ENCODE measurements at places on chromosomes 3 and 15.

DNA sequence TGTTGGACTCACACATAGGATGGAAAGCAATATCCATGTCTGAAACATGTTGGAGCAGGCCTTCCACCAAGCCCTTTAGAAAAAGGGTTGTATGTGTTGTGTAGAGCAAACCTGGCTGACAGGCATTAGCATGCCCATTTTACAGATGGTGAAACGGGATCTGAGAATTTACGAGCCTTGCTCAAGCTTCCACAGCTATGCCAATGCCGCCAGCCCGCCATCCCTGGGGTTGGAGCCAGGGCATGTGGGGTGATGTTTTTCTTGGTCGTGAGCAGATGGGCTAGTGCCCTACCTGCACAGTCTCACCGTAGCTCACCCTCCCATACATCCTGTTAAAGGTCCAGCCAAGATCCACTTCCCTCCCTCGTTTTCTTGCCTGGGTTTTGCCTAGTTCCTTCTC is 97.5 kb upstream of the TLE3 start:
- no peak for DNase-seq

- no peak for DNase-seq
Observed at GRCh38 chr3:71491154-71491752, 92.3 kb downstream of the FOXP1 start.

- no peak for DNase-seq
Observed at GRCh38 chr15:52207191-52207590, 16.0 kb upstream of the GNB5 start.

DNA sequence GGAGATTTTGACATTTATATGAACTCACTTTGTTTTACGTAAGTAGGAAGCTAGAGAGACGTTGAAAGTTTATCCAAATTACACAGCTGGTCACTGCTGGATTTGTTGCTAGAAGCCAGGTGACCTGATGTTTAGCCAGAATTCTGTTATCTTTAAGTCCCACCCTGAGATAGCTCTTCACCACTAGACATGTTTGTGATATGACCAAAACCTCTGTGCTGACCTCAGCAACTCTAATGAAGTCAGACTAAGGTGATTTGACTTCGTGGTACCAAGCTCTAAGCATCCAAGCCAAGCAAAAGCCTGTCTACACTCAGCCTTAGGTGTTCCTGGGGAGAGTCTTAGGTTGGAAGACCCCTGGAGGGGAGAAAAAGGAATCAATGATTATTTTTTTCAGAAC is 102.4 kb downstream of the ARRDC4 start:
- no peak for DNase-seq

GRCh38 chr15:39362821-39363561 is 217.9 kb upstream of the THBS1 start:
- DNase-seq, result no peak

GRCh38 chr3:116870379-116870778 is 160.8 kb downstream of the TUSC7 start:
- no peak for DNase-seq

- DNase-seq, result no peak
Observed at GRCh38 chr3:188233320-188233719, 79.4 kb downstream of the LPP start.

DNA sequence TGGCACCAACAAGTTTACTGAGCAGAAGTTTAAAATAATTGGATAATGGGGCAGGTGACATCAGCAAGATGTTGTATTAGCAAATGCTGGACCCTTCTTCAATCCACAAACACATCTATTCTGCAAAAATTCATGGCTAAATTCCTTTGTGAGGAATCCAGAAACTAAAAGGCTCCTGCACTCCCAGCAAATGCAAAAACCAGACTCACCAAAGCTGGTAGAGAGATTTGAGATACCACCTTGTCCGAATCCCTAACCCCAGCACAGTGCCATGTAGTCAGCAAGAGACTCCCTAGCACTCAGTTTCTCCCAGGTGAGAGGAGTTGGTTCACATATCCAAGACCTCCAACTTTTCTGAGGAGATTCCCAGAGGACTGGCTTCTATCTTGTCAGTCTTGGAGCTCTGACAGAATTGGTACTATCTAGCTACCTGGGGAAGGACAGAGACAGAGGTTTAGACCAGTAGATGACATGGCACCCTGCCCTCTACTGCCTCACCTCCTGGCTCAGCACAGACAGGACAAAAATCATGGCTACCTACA is 21.8 kb downstream of the GREM1 start:
- DNase-seq, result no peak

GRCh38 chr3:5613599-5613998 is 426.1 kb downstream of the EDEM1 start:
- no peak for DNase-seq

GRCh38 chr3:13224967-13225366 is 151.7 kb upstream of the IQSEC1 start:
- DNase-seq, result no peak

- no peak for DNase-seq
Observed at GRCh38 chr15:39783244-39783820, 691 bp upstream of the FSIP1 start.

DNA sequence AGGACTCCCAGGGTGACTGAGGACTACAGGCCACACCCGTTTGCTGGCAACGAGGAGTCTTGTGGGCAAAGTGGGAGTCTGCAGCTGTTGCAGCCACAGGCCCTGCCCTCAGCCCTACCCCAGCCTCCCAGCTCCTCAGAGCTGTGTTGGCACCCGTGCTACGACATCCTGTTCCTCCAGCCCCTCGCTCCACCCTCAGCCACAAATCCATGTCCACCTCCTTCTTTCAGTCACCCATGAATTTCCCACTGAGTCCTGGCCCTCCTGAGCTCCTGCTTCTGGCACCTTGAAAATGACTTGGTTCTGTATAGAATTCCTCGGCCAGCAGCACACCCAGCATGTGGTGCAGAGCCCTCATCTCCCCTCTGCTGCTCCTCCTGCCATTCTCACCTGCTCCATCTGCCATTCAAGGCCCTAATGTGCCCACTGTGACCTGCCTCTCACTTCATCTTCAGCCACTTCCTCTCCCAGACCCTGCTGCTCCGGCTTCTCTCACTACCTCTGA is 20.9 kb upstream of the VILL start:
- no peak for DNase-seq

DNA sequence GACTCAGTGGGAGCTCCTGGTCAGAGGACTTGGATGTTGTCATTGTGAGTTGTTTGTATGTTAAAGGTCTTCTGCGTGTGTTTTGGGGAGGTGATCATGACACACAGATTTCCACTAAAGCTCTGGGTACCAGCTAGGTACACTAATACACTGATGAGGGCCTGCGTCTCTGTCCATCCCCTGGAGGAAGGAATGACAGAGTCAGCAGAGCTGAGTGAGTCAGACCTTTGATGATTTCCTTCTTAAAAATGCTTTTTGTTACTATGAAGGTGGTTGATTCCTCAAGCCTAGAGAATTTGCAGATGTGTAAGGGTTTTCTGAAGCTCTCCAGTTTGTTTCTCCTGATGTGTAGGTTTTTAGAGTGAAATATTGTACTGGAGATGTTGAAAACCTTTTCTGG is 424.1 kb upstream of the TPM1 start:
- no peak for DNase-seq

- DNase-seq, result no peak
Observed at GRCh38 chr3:110711851-110712516, 359.6 kb upstream of the NECTIN3 start.

GRCh38 chr3:106720510-106720909 is 656.7 kb upstream of the CCDC54 start:
- no peak for DNase-seq

DNA sequence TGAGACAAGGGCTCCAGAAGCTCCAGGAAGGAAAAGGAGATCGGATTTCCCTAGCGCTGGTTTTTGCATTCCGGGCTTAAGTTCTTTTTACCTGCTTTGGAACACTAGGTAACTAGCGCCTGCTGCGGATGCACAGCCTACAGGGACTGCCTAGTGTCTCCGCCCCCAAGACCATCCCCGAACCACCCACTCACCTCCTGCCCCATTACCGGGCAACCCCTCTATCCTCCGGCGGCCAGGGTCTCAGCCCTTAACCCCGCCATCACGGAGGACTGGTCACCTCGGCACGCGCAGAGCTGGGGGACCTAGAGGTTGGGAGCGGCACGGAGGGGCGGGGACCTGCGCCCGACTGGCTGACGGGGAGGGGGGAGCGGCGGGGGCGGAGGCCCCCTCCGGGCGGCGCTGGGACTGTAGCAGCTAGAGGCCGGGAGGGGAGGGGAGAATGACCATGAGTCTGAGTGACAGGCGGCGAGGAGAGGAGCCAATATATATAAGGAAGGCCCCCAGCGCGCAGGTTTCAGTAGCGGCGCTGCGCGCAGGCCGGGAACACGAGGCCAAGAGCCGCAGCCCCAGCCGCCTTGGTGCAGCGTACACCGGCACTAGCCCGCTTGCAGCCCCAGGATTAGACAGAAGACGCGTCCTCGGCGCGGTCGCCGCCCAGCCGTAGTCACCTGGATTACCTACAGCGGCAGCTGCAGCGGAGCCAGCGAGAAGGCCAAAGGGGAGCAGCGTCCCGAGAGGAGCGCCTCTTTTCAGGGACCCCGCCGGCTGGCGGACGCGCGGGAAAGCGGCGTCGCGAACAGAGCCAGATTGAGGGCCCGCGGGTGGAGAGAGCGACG is at the start of gene DLL4:
Gene DLL4, plus strand, starts transcription at position 520 of the 839 bp plus-strand sequence. CDS start 329 bp downstream, outside the sequence.
- no peak for DNase-seq

DNA sequence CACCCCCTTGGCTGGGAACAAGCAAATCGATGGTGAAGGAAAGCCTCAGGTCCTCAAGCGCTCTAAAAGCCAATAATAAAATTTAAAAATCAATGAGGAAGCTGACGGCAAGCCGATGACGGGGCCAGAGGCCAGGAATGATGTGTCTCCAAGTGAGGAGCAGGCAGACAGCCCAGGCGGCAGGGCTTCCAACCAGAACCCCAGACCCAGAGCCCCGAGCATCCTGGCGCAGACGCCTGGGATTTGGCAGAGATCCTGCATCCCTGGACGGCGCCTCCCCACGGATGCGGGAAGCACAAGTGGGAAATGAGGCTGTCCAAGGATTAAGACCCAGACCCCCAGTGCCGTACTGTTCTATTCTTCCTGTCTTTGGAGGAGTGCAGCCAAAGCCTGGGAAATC is 123.0 kb upstream of the PROK2 start:
- no peak for DNase-seq

DNA sequence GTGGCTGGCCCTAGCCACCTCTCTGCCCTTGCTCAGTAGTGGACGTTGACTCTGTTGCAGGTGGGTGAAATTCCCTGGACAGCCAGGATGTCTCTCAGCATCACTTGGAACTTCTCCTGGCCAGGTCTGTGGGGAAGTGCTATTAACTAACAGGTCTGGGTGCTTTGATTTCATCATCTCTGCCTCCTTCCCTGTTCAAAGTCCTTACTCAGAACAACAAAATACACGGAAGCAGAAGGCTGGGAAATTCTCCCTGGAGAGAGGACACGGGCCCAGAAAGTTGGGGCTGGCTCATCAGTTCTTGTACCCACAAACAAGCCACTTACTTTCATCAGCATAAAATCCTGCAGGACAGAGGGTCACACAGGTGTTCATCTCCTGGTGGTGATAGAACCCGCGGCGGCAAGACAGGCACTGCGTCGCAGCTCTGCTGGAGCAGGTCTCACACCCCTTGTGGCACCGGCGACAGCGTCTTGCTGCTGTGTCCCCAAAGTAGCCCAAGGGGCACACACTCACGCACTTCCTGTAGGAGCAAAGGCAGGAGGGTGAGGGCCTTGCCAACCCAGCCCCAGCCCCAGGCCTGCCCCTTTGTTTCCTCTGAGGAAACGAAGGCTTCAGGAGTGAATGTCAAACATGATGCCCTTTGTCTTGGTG is 29.6 kb upstream of the SNRPA1 start:
- DNase-seq, result no peak

DNA sequence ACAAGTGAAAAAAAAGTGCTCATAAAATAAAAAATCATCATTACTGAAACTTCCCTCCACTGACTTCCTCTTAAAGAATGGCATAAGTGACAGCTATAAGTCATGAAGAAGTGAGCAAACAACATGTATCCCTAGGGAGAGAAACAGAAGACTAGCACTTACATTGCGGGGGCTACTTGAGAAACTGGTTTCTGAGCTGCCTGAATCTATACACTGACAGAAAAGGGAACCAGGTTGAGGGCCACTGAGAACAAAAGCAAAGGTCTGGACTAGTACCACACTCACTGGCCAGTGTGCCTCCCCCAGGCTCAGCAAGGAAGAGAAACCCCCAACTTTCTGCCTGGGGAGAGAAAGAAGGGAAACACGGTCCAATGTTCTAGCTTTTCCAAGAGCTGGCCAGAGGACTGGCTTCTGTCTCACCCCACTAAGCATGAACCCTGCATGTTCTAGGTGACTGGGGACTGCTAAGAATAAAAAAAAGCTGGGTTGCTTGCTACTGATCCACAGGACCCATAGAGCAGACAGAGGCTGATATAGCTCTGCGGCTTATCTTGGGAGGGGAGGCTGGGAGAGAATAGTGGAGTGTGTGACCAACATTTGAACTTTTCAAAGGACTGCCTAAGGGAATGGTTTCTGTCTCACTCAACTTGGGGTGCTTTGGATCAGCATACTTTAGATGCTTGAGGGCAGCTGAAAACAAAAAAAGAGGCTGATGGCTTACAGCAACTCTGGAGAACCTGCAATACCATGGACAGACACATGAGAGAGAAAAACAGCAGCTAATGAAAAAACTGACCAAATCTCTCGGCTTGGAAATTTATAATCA is 8.1 kb downstream of the RAD18 start:
- DNase-seq, result peak; percentile 24

GRCh38 chr15:31081588-31082250 is 19.8 kb downstream of the TRPM1 start:
- DNase-seq, result no peak

DNA sequence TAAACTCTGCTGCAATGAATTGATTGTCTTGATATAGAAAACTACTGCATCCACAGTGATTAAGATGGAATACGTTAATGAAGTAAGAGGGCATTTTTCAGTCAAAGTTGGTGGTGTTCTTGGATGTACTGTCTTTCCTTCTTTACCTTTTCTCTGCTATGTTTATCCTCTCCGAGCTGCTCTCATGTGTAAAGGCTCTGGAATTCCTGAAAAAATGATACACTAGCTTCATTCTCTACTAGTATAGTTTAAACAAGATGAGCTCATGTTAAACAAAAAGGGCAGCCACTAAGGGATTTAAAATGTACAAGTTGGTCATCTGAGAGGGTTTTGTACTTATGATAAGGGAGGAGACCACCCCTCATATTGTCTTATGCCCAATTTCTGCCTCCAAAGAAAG is 504.6 kb upstream of the NECTIN3 start:
- no peak for DNase-seq

GRCh38 chr15:100759698-100760356 is 119.8 kb upstream of the ALDH1A3 start:
- no peak for DNase-seq

DNA sequence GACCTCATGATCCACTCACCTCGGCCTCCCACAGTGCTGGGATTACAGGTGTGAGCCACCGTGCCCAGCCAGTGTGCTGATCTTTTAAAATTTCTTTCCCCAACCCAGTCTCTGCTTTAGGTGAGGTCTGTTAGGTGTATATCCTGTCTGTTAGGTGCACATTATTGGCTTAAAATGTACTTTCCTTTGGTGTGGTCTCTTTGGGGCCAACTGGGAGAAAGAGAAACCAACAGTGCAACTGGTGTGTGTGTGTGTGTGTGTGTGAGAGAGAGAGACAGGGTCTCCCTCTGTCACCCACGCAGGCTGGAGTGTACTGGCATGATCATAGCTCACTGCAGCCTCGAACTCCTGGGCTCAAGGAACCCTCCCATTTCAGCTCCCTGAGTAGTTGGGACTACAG is 50.3 kb upstream of the GNB5 start:
- DNase-seq, result no peak

Data from GM12864 (cell line).